ENCODE measurements at places on chromosomes 3 and 15. TPM values are rescaled to one million over a fixed set of nuclear protein-coding genes. Genes with fewer than 3 reads are reported as not detected.

- no peak for DNase-seq
- H3K4me3 ChIP-seq: no peak overlapping the region
- no peaks in the 10 kb centered on the region for H3K36me3 ChIP-seq
These were observed 19.0 kb upstream of the DMXL2 start for GRCh38 chr15:51641490-51642130.

GRCh38 chr3:90034038-90034437 is 926.6 kb downstream of the EPHA3 start:
- no peaks in the 10 kb centered on the region for H3K4me1 ChIP-seq
- no peaks in the 10 kb centered on the region for H3K27me3 ChIP-seq
- DNase-seq: no peak

DNA sequence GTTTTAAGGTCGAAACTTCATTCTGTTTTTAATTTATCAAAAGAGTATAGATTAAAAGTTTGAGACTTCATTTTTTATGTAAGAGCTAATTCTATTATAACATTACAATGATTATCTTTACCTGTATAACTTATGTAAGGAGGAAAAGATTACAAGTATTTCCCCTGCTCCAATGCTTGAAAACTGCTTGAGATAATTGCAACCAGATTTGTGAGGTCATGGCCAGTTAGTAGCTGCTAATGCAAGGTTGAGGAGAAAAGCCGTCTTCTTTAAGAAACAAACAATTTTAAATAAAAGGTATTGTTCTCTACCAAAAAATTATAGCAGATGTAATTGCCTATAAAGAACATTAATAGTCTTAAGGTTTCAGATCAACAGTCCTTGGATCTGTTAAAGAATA is 208.3 kb upstream of the UBE2E2 start:
- H3K4me3 ChIP-seq: no peak overlapping the region
- no peaks in the 10 kb centered on the region for H3K36me3 ChIP-seq
- DNase-seq: no peak
- no peaks in the 10 kb centered on the region for H3K27me3 ChIP-seq
- H3K4me1 ChIP-seq: no peaks in the 10 kb centered on the region

GRCh38 chr3:169203631-169204550 is 459.6 kb downstream of the MECOM start:
- DNase-seq: no peak
- H3K4me1 ChIP-seq: no peaks in the 10 kb centered on the region
- H3K27ac ChIP-seq: no peak overlapping the region
- no peaks in the 10 kb centered on the region for H3K27me3 ChIP-seq
- H3K4me3 ChIP-seq: no peak overlapping the region

Gene FYCO1
- 15.1 TPM for total RNA-seq

Data from activated CD4-positive, alpha-beta T cell treated with anti-CD3 and anti-CD28 coated beads, Interleukin-2, amount 10 ng/mL, durations not matched to agents 7 days and 5 days (primary cell).